ENCODE measurements at places on chromosomes 1 and 21.

GRCh38 chr21:29650523-29651022 lies 289.2 kb downstream of the GRIK1 start:
- DNase-seq = no peak

DNA sequence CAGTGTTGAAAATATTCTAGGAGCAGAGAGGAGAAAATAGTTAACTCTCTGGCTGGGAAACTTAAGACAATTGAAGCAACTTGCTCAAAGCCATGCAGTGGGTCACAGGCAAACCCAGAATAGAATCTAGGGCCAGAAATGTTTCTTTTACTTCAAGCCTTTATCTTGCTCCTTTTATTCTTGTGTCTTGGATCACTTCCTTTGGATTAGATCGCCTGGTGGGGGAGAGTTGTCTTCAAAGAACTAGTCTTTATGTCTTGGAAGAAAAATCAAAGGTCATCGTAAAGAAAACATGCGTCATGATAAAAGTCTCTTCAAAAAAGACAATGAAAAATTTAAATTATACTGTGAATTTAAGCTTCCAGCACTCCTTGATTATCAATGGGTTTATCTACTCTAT lies 493.6 kb upstream of the USP24 start:
- DNase-seq = no peak

- DNase-seq = no peak
Measured at GRCh38 chr21:14453339-14454015, 70.5 kb upstream of the HSPA13 start.

DNA sequence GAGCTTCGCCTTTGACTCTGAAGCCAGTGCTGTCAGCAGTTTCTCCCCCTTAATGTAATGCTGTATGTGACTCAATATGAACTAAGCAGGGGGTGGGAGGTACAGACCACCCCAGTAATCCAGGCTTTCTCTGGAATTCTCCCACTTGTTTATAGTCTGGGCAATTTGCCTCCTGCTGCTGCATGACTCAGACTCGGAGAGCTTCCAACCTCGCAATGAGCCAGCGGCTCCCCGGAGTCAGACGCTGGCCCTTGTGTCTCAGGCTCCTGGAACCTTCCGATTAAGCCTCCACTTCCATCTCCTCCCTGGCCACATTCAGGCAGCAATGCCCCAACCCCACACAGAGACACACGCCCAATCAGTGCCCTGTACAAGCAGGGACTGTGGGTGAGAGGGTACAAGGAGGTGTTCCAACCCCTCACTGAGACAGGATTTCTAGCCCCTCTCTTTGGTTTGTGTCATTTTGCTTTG lies 471.7 kb upstream of the VAMP3 start:
- DNase-seq = no peak

DNA sequence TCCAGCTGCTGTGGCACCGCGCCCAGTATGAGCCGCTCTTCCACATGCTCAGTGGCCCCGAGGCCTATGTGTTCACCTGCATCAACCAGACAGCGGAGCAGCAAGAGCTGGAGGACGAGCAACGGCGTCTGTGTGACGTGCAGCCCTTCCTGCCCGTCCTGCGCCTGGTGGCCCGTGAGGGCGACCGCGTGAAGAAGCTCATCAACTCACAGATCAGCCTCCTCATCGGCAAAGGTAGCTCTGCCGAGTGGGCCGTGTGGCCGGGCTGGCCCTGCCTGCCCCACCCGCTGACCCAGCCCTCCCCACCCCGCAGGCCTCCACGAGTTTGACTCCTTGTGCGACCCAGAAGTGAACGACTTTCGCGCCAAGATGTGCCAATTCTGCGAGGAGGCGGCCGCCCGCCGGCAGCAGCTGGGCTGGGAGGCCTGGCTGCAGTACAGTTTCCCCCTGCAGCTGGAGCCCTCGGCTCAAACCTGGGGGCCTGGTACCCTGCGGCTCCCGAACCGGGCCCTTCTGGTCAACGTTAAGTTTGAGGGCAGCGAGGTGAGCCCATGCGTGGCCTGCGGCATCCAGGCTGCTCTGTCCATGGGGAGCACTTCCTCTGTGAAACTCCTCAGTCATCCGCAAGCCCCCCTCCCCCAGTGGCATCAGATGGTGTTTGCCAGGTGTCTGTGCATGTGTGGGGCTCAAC lies 64.2 kb downstream of the PIK3CD start:
- DNase-seq = no peak

GRCh38 chr1:201731592-201731991 lies 97.4 kb upstream of the IPO9 start:
- no peak for DNase-seq

DNA sequence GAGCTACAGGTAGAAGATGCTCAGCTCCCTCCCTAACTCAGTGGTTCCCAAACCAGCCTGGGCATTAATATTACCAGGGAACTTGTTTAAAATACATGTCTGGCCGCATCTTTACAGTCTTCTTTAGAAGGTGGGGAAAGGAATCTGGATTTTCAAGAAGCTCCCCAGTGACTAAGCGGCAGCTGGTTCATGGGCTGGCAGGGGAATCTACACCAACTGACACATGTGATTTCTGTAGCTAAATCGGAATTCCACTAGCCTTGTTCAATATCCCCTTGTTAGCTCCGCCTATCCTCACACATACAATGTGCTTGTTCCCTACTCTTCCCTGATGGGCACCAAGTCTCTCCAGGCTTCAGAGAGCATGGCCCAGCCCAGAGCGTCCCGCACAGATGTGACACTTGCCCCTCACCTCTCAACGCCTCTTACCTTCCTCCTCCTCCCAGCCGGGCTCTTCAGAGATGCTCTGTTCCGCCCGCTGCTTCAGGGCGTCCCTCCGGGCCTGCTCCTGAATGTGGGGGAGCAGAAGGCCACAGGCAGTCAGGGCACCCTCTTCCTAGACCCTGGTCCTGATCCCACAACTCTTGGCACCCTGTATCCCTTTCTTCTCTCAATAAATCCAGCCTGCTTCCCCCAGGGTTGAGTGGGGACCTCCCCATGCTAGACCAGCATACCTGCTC lies 15.3 kb downstream of the TSSK3 start:
- no peak for DNase-seq

GRCh38 chr1:108054396-108054795 lies 89.4 kb upstream of the VAV3 start:
- DNase-seq = no peak

GRCh38 chr1:113692824-113693431 lies 66.4 kb downstream of the PHTF1 start:
- no peak for DNase-seq

DNA sequence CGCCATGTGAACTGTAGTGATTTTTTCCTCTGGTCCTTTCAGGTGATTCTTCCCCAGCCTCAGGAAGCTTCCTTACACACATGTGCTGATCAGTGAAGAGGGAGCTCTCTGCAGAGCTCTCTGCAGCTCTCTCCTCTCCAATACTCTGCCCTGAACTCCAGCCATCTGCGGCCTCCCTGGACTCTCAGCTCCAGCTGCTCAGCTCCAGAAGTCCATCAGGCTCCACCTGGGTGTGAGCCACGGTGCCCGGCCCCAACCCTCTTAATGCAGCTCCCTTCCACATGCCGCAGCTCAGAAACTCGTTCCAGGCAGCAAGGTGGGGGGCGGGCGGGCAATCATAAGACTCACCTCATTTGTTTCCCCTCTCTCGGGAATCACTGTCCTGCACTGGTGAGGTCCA lies 30.9 kb upstream of the RPL11 start:
- DNase-seq = no peak
